ENCODE measurements at places on chromosomes 5 and 9. TPM values are rescaled to one million over a fixed set of nuclear protein-coding genes. Genes with fewer than 3 reads are reported as not detected.

Gene IL3
- total RNA-seq: not detected

Gene PDE6A
- total RNA-seq: 1.6 TPM

Gene VCAN
- total RNA-seq: 8.8 TPM

- DNase-seq: no peak
These were observed 263.4 kb upstream of the ACTBL2 start for GRCh38 chr5:57745700-57746651.

DNA sequence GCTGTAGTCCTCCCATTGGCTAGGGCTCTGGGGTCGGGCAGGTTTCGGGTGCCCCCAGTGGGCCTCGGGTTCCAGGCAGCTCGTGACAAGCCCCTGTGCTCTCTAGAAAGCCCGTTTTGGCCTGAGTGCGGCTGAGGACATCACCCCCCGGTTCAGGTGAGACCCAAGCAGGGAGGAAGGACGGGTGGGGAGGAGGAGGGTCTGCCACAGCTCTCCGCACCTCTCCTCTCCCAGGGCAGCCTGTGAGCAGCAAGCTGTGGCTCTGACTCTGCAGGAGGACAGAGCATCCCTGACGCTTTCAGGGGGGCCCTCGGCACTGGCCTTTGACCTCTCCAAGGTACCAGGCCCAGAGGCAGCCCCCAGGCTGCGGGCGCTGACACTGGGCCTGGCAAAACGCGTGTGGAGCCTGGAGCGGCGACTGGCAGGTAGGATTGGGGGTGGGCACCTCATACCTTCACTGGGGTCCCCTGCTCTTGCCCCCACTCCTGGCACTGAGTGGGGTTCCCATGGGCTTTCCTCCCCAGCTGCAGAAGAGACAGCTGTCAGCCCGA lies 672 bp downstream of the PAXX start:
- no peak for DNase-seq

DNA sequence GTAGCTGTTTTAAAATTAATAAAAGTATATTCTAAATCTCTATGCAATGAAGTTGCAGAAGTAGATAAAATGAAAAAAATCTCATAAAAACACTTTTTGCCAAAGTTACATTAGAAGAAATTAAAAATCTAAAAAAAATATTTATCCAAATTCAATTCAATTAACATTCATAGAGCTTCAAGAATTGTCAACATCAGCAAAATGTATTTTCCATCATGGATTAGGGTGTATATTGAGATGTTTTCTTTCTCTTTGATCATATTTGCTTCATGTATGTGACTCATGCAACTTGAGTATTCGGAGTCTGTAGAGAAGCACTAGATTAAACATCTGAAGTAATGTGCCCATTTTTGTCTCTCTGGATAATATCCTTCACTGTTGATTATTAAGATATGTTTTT lies 415.3 kb upstream of the FAM174A start:
- DNase-seq: no peak

Gene RASGRF2
- 8.0 TPM for total RNA-seq

Gene PLAC8L1
- not detected for total RNA-seq

- DNase-seq: no peak
These were observed 90.0 kb upstream of the HMHB1 start for GRCh38 chr5:143721925-143722324.

- DNase-seq: no peak
These were observed 23.2 kb upstream of the NEURL1B start for GRCh38 chr5:172617817-172618216.

DNA sequence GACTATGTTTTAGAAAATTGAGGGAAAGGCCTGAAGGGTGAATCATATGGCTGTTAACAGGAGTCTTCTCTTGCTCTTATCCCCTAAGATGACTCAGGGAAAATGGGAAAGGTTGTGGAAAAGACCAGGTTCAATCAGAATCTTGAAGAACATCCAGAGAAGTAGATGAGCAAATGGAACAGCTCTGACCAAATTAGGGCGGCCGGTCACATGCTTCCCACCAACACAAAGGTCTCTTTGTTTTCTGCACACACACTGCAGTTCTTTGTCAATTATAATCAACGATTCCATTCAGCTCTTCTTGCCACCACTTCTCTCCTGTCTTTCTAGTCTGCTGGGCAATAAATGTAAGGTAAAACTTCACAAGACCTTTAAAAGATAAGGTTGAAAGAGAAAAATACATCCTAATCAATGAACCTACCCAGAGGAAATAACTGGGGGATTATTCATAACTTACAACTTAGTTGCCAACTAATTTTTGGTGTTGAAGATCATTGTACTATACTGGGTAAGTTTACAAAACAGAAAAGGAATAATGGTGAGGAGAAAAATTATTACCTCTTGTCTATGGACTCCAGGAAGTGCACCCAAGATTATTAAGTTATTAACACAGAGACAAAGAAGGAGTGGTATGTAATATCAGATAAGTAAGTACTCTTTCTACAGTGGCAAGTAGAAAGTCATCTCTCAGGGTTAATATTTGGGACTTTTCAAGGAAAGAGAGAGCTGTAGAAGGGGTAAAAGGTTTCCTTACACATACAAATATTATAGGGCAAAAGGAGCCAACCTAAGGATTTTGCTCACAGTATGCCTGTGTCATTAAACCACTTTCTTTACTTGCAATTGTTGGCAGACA lies 441.9 kb upstream of the PIK3R1 start:
- no peak for DNase-seq

Gene IL5
- total RNA-seq: not detected

DNA sequence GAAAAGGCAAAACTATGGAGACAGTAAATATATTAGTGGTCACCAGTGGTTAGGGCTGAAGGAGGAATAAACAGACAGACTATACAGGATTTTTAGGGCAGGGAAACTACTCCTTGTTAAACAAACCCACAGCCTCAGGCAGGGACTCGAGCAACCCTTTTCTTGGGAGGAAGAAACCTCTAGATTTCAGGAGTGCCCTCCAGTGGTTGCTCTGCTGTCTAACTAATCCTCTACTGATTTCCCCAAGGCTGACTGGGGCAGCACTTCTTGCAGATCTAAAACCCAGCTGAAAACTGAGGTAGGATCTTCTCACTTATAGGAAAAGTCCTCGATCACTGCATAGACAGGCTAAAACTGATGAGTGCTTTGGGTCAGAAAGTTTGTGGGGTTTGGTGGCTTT lies 176.8 kb downstream of the ISOC1 start:
- DNase-seq: no peak

All from mucosa of descending colon (tissue), 3 donors.